Activated T-cell treated with anti-CD3 and anti-CD28 coated beads for 4 hours (primary cell): ENCODE measurements at places on chromosomes 12 and 14.

DNA sequence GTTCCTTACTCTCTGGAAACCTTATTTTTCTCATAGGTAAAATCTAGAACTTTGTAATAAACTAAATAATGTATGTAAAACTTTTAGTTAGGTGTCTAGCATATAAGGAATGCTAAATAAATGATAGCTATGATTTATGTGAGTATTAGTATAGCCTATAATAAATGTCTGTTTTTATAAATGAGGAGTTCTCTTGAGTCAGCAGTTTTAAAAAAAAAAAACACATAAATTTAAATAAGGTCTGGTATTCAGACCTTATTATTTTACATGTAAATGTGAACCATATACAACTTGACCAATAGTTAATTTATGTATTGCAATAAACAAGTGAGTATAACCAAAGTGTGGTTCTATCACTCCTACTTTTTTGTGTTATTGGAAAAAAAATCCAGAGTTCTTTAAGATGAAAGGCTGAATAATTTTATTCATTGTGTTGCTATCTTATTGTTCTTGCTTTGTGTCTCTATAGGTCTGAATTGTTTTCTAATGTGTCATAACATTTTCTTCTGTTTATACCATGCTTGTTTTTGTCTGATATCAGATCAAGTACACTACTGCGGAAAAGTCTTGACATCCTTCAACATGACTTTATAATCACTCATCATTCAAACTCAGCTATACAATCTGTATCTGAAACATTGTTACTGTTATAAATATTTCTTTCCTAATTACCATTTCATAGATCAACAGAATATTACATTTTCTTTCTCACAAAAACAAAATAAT is 115.7 kb downstream of the RASSF9 start:
- DNase-seq: no peak

DNA sequence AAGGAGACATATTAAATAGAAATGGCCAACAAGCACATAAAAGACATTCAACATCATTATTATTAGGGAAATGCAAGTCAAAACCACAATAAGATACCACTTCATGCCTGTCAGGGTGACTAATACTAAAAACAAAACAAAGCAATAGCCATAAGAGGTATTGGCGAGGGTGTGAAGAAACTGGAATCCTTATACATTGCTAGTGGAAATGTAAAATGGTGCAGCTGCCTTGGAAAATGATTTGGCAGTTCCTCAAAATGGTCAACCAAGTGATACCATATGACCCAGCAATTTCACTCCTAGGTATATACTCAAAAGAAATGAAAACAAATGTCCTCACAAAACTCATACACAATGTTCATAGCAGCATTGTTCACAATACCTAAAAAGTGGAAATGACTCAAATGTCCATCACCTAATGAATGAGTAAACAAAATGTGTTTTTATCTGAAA is 27.0 kb downstream of the GPR135 start:
- DNase-seq: no peak

GRCh38 chr14:90569201-90569600 is 172.4 kb downstream of the CALM1 start:
- DNase-seq: no peak

DNA sequence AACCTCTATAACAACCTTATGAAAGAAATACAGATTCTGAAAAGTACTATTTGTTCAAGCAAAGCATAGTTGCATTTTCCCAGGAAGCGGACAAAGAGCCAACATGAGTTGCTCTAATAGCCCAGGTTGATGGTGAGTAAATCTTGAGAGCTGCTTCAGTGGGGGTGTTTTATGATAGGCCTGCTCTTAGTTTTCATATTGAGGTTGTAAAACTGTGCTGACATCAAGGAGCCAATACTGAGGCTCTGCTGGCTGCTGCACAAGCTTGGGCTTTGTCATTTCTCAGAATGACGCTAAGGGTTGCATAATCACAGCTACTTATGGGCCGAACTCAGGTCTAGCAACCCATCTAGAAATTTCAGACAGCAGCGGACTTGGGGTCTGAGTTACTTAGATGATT is 11.5 kb downstream of the TBC1D30 start:
- DNase-seq: no peak
